ENCODE measurements at places on chromosomes 6 and 20.

DNA sequence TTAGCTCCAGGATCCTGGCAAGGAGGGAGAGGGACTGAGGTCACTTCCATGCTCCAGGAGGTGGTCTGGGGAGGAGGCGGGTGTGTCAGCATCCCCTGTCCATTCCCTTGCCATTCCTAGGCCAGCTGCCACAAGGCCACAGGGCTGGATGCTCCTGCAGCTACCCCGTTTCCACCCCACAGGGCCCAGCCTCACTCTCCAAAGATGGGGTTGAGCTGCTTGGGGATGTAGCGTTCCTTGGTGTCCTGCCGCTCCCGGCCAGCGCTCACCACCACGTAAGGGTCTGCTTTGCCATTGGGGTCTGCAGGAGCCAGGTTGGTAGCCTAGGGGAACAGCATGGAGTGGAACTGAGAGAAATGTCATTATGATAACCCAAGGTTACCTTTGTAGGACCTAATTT, 23.0 kb downstream of the ERGIC3 start:
- DNase-seq: no peak

- no peak for DNase-seq
These were observed 61.3 kb downstream of the EFCAB8 start for GRCh38 chr20:32920066-32920465.

DNA sequence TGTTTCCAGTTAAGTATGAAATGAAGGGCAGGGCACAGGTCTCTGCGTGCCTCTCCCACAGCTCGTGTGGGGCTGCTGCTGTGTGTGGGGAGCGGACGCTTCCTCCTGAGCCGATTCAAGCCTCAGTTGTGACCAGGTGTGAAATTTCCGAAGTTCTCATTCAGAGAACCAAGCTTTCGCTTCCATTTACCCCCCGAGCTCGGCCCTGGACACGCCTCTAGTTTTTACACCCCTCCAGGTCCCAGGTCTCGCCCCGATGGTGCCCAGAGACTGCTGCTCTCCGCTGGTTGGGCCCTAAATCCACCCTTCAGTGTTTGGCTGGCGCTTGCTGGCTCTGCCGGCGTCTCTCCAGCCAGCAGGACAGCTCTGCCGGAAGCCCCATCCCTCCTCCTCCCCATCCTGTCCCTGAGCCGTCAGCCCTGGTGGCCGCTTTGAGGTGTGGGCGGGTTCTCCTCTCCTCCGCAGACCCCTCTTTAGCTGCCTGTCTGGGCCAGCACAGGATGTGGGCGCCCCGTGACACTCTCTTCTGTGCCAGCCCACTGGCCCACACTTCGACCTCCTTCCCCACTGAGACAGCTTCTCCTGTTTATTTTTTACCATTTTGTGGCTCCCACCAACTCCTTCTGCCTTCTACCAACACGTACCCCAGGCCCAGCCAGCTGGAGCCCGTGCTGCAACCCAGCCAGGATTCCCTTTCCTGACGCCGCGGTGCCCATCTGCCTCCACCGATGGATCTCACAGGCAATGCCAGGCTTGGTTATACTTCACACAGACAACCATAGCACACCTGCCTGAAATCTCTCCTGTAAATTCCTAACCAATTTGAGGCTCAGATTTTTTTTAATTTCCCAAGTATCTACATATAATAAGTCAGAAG, 142.8 kb downstream of the DLL1 start:
- DNase-seq: no peak

DNA sequence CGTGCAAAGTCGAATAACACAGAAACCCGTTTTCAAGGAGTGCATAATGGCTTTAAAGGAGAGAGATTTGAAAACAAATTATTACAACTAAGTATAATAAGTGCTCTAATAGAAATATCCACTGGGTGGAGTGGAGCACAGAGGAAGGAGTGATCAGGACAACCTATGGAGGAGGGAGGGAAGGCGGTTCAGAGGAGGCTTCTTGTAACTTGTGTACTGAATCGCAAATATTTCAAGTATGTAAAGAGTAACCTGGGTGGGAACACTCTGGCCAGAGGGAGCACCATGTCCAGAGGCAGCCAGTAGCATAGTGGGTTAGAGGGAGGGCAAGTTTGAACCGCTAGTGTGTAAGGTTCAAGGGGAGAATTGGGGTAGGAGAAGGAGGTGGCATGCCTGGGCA, 21.6 kb upstream of the TNFAIP3 start:
- DNase-seq: no peak

- DNase-seq: no peak
These were observed 15.7 kb upstream of the TGM3 start for GRCh38 chr20:2280082-2280481.

GRCh38 chr6:142884214-142885035, 60.6 kb downstream of the HIVEP2 start:
- no peak for DNase-seq

- no peak for DNase-seq
These were observed 165.8 kb downstream of the ZFAND3 start for GRCh38 chr6:37985355-37985754.

DNA sequence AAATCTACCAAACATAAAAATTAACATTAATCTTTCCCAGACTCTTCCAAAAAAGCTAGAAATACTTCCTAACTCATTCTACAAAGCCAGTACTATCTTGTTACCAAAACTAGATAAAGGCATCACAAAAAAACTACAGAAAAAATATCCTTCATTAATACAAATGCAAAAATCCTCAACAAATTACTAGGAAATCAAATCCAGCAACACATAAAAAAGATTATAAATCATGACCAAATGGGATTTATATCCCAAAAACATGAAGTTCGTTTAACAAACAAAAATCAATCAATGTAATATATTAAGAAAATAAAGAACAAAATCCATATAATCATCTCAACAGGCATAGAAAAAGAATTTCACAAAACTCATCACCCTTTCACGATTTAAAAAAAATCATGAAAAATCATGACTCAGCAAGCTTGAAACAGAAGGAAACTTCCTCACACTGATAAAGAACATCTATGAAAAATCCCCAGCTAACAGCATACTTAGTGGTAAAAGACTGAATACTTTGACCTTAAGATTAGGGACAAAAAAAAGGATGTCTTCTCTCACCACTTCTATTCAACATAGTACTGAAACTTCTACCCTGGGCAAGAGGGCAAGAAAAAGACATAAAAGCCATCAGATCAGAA, 43.2 kb downstream of the RANBP9 start:
- DNase-seq: no peak

GRCh38 chr6:127539272-127539671, 20.1 kb upstream of the MTCL3 start:
- DNase-seq: no peak

DNA sequence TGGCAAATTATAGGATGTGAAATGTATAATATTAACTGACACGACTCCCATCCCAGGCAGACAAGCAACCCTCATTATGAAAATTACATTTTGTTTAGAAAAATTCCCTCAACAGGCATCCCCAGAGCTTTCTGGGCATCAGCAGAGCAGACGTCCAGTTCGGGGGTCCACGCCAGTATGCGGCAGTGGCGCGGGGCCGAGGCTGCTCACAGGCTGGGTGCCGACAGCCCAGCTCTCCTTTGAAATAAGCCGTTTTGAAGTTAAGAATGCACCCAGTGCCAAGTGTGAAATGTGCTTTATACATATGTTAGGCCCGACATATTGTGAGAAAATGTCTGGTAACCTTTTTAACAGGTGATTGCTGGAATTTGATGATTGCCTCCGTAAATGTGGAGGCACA, 50.4 kb downstream of the RPP40 start:
- DNase-seq: no peak

DNA sequence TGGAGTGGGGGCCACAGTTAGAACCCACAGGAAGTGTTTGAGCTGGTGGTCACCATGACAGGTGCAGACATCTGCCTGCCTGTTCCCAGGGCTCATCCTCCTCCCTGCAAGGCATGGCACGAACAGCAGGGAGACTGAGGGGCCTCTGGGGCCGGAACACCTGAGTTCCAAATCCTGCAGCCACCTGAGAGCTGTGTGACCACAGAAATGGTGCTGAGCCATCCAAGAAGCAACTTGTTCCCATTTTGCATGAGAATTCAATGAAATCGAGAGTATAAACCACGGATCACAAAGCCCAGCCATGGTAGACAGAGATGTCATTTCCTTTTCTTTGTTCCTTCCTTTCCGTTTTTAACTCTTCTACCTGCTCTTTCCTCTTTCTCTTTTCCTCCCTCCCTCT, 268.6 kb downstream of the FOXA2 start:
- DNase-seq: no peak

DNA sequence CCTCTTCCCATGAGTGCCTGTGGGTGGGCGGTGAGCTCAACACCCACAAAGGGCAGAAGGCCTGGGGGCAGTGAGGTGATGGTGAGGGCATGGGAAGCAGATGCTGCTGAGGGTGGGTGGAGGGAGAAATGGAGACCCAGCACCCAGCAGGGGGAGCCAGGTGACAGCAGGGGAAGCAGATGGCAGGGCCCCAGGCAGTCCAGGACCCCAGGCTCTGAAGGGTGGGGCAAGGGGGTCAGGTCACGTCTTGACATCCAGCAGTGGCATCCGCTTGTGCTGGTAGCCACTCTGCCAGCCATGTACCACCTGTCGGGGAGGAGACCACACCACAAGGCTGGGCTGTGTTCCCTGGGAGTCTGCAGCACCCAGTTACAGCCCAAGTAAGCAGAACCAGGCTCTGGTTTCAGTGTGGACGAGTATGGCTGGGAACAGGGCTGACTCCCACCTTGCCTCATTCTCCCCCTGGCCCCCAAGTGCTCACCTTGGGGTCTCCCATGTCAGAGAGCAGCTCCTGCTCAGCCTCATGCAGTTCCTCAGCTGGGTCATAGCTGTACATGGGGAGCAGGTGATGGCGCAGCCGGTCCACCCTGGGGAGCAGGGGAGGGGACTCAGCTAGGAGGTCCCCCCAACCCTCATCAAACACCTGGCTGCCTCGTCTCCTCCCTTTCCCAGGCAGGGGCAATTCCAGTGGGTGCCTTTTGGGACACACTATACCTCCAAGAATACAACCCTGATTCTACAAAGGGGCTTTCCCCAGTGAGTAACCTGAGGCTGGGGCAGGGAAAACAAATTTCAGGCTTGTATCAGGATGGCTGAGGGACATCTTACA, 2.0 kb downstream of the SMIM29 start:
- peak; percentile 15 for DNase-seq

DNA sequence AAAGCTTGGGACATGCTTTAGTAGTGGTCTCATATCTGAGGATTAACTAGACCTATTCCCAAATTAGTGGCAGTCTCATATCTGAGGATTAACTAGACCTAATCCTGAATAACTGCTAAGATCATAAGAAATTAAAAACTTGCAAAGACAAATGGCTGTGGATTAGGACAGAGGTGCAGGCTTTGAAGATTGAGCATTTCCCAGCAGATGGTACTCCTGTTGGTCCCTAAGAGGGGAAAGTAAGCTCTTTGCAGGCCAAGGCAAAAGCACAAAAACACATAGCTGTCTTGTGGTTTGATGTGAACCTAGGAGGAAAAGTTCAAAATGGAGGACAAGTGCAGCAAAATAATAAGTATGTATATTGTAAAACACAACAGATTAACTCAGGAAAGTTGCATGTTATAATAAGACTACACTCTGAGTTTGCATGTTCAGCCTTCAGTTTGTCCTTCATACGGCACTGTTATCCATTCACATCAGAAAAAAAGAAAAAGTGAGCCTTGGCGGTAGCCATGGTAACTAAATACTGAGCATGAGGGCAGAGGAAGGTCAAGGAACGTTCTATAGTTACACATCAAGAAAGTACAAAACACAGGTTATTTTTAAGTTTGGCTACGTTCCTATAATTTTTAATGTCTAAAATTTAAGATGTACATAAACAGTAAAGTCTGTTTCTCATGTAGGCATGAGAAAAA, 62.8 kb downstream of the FILIP1 start:
- DNase-seq: no peak

DNA sequence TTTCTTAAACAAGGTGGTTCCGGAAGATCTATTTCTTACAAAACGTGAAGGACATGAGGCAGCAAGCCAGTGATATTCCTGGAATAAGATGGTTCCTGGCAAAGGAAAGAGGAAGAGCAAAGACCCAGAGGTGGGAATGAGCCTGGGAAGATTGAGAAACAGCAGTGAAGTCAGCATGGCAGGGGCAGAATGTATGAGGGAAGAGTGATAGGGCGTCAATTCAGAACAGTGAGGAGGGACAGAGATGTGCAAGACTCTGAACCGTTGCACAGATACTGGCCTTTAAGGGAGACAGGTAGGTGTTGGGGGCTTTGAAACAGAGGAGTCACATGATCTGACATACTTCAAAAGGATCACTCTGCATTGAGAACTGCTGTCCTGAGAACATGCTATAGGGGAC, 338.3 kb downstream of the CBLN4 start:
- no peak for DNase-seq

- no peak for DNase-seq
These were observed 27.3 kb downstream of the PTK7 start for GRCh38 chr6:43103253-43103876.

DNA sequence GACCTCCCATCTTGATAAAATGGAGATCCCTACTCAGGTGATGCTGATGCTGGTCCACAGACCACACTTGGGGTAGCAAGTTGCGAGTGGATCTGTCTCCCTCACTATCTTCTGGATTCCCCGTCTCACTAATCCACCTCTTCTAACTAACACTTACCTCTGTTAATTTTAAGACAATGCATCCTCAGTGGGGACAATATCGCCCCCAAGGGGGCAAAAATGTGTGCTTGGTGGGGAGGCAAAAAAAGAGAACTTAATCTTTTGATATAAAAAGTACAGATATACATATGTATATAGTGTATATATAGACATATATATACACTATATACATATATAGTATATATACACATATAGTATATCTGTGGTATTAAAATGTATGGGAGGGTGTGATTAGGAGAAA, 4.3 kb downstream of the LRFN2 start:
- DNase-seq: no peak

DNA sequence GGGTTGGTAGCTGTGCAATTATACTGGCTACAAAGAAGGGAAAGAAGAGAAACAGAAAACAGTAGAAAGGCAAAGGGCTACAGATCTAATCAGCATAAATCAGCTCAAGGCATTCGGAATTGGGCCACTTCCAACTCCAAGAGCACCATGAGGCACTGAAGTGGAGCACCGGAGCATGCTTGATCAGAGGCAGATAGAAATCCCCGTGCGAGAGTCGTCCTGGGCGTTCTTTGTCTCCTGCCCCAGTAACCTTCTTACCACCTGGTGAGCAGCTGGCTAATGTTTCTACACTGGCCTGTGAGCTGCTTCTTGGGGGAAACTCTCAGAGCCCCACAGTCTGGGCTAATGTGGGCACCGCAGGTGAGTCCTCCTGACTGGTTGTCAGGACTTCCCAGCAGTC, 16.7 kb downstream of the NEDD9 start:
- no peak for DNase-seq

Data from amniotic stem cell (primary cell).